ENCODE measurements at places on chromosomes 4 and X.

GRCh38 chr4:1868293-1868692 lies 2.9 kb upstream of the NSD2 start:
- DNase-seq: no peak

DNA sequence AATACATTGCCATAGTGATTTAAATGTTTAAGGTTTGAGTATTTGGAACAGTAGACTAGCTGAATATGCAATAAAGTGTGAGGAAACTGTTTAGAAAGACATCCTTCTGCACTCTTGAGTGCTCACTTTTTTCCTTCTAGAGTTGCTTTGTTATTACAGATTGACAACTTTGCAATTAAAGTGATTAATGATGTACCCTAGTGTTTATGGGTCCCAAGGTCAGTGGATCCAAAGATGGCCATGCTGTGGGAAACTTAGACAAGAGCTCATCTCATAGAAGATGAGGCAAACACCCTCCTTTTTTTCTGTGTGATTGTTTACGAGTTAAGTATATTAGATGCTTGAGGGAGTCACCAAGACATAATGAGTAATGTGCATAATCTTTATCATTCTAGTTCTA lies 118.8 kb downstream of the PDLIM5 start:
- no peak for DNase-seq

DNA sequence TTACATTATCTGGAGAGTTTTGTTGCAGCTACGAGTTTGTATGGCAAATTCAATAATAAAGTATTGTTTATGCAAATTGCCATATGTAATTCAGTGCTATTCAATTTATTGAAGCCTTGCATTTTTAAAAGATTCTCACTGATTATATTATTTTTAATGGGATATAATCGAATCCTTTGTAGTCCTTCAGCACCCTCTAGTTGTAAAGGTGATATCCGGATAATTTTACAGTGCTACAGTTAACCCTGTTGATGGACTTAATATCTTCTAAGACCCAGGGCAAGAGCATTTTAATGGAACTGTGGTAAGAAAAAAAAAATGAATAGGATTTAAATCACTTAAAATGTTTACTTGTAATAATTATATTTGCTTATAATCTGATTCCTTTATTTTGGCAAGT lies 48.5 kb upstream of the GRIA2 start:
- no peak for DNase-seq

DNA sequence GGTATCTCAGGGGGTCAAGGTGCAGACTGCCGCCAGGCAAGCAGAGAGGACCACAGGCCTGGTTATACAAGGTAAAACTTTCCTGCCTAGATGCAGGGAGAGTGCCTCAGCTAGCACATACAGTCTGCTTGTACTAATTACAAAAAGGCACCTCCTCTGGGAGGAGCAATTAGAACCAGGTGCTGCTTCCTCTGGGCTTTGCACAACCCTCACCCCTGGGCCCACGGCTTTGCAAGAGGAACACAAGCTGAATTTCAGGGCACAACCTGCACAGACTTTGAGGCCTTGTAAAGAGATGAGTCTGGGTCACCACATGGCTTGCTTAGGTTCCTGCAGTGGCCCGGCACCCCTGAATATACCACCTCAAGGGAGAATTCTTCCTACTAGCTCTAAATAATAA lies 9.2 kb upstream of the CITED1 start:
- DNase-seq: no peak

DNA sequence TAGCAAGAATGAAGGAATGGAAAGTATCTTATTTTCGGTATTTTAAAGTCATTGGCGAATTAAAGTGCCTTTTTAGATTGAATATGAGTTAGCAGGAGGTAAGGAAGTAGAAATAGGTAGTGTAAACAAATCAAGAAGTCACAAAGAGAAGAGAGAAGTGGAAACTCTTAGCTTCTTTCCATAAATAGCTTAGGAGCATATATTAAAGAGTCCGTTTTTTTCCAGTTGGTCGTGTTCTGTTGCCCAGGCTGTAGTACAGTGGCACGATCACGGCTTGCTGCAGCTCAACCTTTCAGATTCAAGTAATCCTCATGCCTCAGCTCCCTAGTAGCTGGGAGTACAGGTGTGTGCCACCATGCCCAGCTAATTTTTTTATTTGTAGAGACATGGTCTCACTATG lies 56.4 kb downstream of the UBE2K start:
- DNase-seq: no peak

DNA sequence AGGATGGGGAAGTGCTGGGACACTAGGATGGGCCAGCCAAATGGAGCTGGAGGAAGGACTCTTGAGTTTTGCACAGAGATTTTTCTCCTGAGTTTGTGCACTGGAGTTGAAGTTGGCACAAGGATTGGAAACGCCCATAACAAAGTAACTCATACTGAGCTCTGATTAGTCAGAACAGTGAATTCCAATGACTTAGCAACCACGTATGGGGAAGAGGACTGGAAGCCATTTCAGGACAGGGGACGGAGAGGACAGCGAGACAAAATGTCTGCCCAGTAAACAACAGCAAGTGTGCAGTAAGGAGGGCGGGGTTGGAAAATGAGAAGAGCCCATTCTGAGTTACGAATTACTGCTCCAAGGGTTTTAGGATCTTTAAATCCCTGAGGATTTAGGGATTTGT lies 5.9 kb downstream of the RIPPLY1 start:
- DNase-seq: no peak

DNA sequence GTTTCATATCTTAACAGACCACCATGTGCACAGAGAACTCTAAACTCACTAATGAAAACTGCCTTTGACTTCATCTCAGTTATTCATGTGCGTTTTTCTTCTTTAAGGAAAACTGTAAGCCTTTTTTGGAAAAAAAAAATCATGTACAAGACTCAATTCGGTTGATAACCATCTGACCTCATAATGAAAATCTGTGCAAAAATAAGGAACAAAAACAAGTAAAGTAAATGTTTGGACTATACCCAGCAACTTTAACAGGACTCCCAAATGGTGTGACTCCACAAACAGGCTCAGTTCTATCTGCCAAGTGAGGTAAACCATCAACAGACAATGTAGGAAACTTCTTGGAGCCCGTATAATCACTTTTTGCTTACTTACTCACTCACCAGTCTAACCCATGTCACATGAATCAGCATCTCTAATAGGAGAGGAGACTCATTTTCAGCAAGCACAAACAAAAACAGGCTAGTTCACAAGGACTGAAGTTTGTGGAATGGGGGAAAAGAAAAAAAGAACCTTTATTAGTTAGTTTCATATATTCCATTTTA lies 9.3 kb downstream of the APOO start:
- DNase-seq: no peak

- DNase-seq: no peak
Observed at GRCh38 chr4:150950657-150951288, 64.3 kb downstream of the LRBA start.

GRCh38 chr4:120821029-120821428 lies 101.5 kb downstream of the PRDM5 start:
- no peak for DNase-seq

DNA sequence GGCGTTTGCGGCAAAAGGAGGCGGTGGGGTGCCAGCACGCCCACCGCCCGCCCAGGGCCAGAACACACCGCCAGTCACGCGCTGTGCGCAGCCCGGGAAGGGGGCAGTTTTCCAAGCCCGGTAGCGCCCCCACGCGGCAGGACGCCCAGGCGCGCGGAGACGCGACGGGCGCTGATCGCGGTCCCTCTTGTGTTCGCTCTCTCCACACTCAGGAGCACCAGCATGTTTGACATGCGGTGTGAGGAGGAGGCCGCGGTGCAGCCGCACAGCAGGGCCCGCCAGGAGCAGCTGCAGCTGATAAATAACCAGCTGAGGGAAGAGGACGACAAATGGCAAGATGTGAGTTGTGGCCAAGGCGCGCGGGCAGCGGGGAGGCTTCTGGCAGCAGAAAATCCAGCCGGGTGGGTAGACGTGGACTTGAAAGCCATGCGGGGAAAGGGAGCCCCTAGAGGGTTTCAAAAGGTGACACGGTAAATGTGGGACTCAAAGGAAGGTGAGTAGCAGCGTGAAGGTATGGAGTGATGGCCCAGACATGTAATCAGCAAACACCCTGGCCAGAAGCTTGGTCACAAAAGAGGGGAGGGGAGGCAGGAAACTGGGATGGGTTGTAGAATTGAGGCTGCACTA lies 104.1 kb downstream of the PHOX2B start:
- DNase-seq: peak; percentile 95
